Stimulated activated CD8-positive, alpha-beta memory T cell treated with anti-CD3 and anti-CD28 coated beads, Interleukin-7, amount 100 ng/mL, for 1 hour (primary cell): ENCODE measurements at places on chromosomes 4 and X.

DNA sequence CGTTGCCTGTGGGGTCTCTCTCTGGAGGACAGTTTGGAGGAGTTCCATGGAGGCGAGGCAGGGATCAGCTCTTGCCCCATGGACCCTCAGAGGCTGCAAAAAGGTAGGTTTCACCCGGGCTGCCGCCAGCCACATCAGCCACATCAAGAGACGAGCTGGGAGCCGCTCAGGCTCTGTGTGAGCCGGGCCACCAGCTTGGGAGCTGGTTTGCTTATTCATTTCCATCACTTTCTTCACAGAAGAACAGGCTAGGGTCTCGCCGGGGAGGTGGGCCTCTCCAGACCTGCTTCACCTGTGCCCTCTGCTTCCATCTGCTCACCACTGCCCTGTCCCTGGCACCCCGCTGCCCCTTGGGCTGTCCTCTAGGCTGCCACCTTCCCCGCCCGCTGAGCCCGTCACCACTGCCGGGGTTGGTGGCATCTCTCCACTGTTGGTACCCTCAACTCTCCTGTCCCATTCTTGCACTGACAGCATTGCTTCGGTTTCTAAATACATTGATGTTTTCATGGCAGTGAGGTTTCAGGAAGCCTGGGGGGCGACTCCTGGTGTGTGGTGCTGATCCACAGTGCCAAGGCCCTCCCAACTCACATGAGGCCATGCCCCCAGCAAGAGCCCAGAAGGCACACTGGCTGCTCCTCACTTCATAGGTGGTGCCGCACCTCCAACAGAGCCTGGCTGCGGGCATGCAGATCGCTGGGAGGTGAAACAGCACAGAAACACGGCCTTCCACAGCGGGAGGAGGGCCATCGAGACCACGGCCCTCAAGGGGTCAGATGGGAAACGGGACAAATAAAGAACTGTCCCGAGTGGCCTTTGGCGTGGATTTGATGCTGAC is 4.5 kb upstream of the TREX2 start:
- DNase-seq, result no peak

DNA sequence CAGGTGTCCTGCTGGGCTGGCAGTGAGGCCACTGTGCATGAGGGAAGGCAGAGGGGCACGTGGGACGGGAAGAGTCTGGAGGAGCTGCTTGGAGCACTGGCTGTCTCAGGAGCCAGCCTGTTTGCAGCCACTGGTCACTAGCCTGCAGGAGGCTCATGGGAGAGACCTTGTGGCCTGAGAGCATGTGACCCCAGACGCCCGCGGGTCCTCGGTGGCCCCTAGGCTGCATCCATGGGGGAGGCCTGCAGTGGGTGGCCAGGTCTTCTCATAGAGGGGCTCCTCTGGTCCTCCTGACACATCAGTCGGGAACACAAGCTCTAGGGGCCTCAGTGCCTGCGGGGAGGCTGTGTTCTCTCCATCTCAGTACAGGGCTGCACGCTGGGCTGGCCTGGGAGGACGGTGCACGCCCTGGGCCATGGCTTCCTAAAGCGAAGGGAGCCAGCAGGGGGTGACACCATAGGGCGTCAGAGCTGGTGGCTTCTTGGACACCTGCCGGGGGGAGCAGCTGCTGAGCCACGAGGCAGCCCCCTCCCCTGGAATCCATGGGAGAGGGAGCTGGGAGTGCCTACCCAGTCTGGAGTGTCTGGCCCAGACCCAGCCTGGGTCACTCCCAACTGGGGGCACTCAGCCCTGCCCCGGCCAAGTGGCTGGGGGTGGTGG is 12.3 kb downstream of the NAT8L start:
- no peak for DNase-seq

GRCh38 chr4:93578942-93579341 is 249.6 kb upstream of the ATOH1 start:
- DNase-seq, result no peak

DNA sequence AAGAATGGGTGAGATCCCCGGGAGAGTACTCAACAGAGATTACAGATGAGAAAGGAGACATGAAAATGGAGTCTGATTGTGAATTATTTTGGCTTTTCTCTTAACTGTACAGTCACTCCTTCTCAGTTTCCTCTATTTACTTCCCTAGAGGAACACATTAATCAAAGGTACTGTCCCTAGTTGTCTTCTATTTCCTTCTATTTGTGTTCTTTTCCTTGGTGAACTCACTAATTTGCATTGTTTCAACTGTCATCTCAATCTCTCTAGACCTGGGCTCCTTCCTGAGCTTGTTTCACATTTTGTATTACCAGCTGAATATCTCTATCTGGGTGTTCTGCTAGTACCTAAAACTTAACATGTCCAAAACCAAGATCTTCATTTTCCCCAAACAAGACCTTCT is 59.8 kb downstream of the ABCB7 start:
- DNase-seq, result no peak

GRCh38 chr4:36399762-36400353 is 118.4 kb downstream of the DTHD1 start:
- DNase-seq, result no peak
